Activated CD4-positive, alpha-beta T cell treated with anti-CD3 and anti-CD28 coated beads, Interleukin-10, Interleukin-2, amounts not matched to agents 100 ng/mL and 50 ng/mL, durations not matched to agents 16 hours and 8 hours (primary cell): ENCODE measurements at places on chromosomes 12 and 14.

GRCh38 chr12:72228424-72228823 lies 43.7 kb upstream of the TRHDE start:
- no peak for DNase-seq

GRCh38 chr14:55353686-55354467 lies 57.8 kb downstream of the ATG14 start:
- peak; percentile 22 for DNase-seq

GRCh38 chr14:32480337-32480736 lies 151.2 kb downstream of the AKAP6 start:
- DNase-seq = no peak

DNA sequence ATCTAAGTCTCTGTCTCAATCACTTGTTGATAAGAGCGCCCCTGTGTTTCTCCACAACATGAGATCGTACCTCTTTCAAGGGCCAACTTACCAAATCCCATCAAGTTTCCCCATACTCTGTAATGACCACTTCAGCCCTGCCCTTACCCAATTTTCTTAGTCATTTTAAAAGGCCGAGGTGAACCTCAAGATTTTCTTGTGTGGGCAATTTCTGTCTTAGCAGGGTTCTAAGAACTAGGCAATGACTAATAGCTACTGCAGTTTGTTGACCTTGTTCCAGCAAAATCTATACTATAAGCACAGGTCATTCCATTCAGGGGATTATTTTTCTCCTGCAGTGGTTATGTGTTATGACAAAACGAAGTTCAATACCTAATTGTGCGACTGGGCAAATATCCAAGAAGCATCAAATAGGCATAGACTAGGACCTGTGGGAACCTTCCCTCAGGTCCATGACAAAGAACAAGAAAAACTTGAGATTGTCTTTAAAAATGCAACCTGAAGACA lies 359.8 kb downstream of the PCNX1 start:
- peak; percentile 81 for DNase-seq

DNA sequence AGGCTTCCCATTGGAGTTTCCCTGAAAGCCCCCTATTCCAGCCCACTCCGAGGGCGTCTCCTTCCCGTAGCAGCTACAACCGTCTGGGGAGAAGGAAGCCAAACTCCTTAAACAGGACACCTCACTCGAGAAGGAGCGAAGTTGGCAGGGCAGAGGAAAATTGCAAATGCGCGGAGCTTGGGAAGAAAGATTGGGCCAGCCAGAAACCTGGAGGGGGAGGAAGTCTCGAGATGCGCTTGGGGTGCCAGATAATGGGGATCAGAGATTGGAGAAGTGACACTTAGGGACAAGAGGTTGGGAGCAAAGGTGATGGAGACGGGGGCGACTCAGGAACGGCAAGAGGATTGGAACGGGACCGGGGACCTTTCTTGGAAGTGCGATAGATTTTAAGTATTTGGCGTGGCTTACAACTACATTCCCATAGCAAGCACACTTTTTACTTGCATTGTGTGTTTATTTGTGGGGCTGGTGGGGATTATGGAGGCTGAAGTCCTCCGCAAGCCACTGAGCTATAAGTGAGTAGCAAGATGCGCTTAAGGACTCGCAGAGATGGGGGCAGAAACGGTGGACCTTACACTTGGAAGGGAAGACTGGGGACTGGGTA lies 926 bp downstream of the HRK start:
- no peak for DNase-seq

DNA sequence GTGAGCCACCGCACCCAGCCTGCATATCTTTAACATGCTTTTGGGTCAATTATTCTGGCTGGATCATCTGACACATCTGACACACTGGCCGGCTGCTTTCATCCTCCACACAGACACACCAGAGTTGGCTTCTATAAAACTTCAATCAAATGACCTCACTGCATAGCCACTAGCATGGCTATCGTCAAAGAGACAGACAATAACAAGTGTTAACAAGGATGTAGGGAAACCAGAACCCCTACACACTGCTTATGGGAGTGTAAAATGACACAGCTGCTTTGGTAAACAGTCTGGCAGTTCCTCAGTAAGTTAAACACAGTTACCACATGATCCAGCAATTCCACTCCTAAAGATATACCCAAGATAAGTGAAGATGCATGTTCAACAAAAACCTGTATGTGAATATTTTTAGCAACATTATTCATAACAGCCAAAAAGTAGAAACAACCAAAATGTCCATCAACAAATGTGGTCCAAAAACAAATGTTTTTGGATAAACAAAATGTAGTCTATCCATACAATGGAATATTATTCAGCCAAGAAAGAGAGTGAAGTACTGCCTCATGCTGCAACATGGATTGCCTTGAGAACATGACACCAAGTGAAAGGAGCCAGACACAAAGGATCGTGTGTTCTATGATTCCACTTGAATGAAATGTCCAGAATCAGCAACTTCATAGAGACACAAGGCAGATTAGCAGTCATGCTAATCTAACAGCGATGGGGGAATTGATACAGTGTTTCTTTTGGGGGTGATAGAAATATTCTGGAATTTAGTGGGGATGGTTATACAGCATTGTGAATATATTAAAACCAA lies 10.1 kb downstream of the KDM2B start:
- DNase-seq = no peak

- DNase-seq = peak; percentile 94
These were observed 21.1 kb downstream of the PRKCH start for GRCh38 chr14:61342486-61342885.

- no peak for DNase-seq
These were observed 5.7 kb downstream of the ADCY4 start for GRCh38 chr14:24329073-24329663.

DNA sequence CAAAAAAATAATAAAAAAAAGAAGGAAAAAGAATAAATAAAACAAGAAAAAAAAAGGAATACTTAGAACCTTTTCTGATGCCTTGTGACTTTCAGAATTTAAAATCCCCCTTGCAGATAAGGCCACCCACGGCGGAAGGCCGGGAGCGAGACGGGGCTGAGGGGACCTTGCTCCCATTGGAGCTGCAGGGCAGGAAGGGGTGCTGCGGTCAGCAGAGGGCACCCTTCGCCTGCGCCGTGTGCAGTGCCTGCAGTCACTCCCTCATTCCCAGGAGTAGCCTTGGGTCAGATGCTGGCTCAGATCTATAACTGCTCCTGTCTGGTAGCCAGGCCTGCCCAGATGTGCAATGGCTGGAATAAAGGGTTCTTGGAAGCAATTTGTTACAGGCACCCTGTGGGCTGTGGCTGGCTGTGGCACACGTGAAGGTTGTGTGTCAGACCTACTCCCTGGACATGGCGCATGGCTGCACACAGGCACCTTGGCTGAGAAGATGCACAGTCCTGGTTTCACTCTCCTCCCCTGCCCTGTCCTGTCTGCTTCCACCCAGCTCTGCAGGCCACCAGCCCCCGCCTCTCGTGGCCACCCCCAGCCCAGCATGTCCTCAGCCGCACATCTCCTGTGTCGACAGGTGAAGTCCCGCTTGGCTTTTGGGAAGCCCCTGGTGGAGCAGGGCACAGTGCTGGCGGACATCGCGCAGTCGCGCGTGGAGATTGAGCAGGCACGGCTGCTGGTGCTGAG lies 13.4 kb upstream of the ALDH2 start:
- peak; percentile 8 for DNase-seq

GRCh38 chr12:39627914-39628313 lies 8.3 kb upstream of the ABCD2 start:
- DNase-seq = peak; percentile 60

- DNase-seq = no peak
These were observed 91.5 kb downstream of the PTPRR start for GRCh38 chr12:70829070-70829469.

DNA sequence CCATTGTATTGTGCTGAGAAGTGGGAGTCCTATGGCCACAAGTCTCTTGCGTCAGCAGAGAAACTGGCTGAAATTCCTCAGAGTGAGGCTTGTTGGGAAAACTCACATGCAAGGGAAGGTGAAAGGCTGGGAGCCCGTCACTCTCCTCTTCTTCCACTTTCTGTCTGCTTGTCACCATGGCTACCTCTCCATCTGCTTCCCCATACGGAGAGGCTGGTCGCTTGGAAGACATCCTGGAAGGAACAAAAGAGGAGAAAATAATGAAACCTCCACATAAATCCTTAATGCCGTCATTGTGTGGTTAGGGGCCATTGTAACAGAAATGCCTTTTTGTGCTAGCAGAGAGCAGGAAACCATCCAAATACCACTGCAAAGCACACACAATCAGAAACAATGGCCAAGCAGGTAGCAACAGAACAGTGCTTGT lies 53.7 kb downstream of the SOX5 start:
- no peak for DNase-seq

DNA sequence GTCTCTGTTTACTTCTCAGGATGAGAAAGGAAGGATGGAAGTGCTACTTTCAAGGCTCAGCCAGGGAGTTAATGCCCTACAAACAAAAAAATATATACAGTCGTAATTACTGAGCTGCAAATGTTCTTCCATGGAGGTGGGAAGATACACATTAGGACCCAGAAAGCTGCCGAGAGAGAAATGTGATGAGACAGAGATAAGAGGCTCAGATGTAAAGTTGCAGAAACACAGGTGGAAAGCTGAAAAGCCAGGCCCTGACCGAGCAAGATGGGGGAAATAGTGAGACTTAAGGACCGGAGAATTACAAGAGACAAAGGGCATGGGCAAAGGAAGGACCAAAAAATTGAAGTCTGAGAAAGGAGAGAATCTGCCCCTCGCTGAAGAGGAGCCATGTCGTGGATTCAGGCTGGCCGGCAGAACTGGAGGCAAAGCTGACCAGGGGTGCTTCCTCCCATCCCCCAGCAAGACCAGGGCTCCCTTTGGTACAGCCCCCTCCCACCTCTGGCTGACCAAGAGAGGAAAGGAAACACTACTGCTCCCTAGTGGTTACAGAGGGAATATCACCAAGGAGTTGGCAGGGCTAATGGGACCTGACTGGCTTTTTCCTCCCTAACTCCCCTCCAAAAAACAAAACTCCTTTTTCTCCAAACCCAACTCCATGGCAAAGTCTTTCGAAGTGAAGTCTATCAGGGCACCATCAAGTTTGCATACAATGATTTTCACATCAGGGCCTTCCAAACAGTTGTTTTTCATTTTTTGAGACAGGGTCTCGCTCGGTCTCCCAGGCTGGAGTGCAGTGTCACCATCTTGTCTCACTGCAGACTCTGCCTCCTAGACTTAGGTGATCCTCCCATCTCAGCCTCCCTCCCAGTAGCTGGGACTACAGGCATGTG lies 12.1 kb downstream of the ZFHX2 start:
- peak; percentile 65 for DNase-seq

GRCh38 chr14:51534610-51535011 lies 117.1 kb upstream of the FRMD6 start:
- DNase-seq = no peak

DNA sequence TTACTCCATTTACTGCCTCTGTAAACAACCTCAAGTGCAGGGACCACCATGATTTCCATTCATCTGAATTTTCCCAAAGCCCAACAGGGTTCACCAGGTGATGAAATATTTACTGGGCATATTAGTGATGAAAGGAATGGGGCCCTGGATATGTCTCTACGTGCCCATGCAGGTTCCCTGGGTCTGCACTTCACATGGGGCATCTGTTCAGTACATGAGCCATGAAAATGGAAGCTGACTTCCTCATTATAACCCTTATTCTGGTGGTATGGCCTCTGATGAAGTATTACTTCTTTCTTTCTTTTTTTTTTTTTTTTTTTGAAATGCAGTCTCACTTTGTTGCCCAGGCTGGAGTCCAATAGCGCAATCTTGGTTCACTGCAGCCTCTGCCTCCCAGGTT lies 26.5 kb upstream of the CORO1C start:
- no peak for DNase-seq

GRCh38 chr14:91032248-91032647 lies 28.2 kb downstream of the RPS6KA5 start:
- DNase-seq = no peak

DNA sequence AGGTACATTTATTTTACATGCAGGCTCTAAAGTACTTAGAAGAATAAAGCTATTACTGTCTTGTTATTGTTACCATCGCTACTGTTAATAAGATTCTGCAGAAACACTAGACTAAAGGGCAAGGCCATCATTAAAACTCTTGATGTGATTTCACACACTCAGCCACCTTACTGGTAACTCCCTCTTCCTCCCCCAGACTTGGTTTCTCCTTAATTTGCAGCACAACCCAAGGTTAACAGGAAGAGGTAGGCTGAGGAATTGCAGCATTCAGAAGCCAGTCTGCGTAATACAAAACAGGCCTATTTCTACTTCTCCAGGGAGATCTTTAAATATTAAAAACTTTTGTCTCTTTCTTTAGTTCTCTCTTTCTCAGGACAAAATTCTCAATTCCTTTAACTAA lies 210.3 kb downstream of the BTG1 start:
- DNase-seq = no peak
